GM23338 (cell line): ENCODE measurements at places on chromosomes 1 and 21.

GRCh38 chr1:7975212-7975865 is 13.8 kb downstream of the PARK7 start:
- H3K27me3 ChIP-seq: no peaks in the 10 kb centered on the region
- peak; percentile 92 for DNase-seq
- H3K4me1 ChIP-seq: no peaks in the 10 kb centered on the region
- no peak overlapping the region for H3K27ac ChIP-seq

- no peaks in the 10 kb centered on the region for H3K36me3 ChIP-seq
- peak; percentile 65 for DNase-seq
- no peak overlapping the region for H3K27ac ChIP-seq
- peaks cover 51% of the 10 kb centered on the region for H3K4me1 ChIP-seq
Observed at GRCh38 chr1:155128755-155129473, 1.2 kb downstream of the EFNA1 start.

GRCh38 chr1:22850681-22851080 is 122.0 kb downstream of the LACTBL1 start:
- H3K27ac ChIP-seq: no peak overlapping the region
- H3K27me3 ChIP-seq: no peaks in the 10 kb centered on the region
- H3K36me3 ChIP-seq: no peaks in the 10 kb centered on the region
- H3K4me3 ChIP-seq: no peak overlapping the region
- no peak for DNase-seq

GRCh38 chr21:31117128-31117916 is 79.0 kb upstream of the KRTAP19-8 start:
- no peaks in the 10 kb centered on the region for H3K36me3 ChIP-seq
- no peaks in the 10 kb centered on the region for H3K4me1 ChIP-seq
- H3K4me3 ChIP-seq: no peak overlapping the region
- no peak overlapping the region for H3K27ac ChIP-seq
